ENCODE measurements at places on chromosomes 3 and 15.

GRCh38 chr15:79602731-79603130, 170.6 kb downstream of the MINAR1 start:
- DNase-seq = no peak

- no peak for DNase-seq
Measured at GRCh38 chr15:85479071-85479647, 98.8 kb downstream of the AKAP13 start.

GRCh38 chr3:175737646-175738572, 878.8 kb downstream of the NAALADL2 start:
- DNase-seq = no peak

- no peak for DNase-seq
Measured at GRCh38 chr15:29942143-29942542, 119.9 kb upstream of the TJP1 start.

- no peak for DNase-seq
Measured at GRCh38 chr3:59502806-59503205, 453.0 kb upstream of the CFAP20DC start.
